ENCODE measurements at places on chromosomes 1 and 21. TPM values are rescaled to one million over a fixed set of nuclear protein-coding genes. Genes with fewer than 3 reads are reported as not detected.

GRCh38 chr21:37264808-37265207 is 2.3 kb downstream of the VPS26C start:
- no peak overlapping the region for H3K4me3 ChIP-seq
- no peak for DNase-seq
- H3K36me3 ChIP-seq = no peaks in the 10 kb centered on the region
- peaks cover 14% of the 10 kb centered on the region for H3K4me1 ChIP-seq
- no peaks in the 10 kb centered on the region for H3K27me3 ChIP-seq

GRCh38 chr21:46515109-46515508 is 56.4 kb downstream of the DIP2A start:
- no peaks in the 10 kb centered on the region for H3K27me3 ChIP-seq
- no peak overlapping the region for H3K4me3 ChIP-seq
- peaks cover 21% of the 10 kb centered on the region for H3K36me3 ChIP-seq
- peaks cover 15% of the 10 kb centered on the region for H3K4me1 ChIP-seq
- peak; percentile 31 for DNase-seq

ATP6V1G3 gene
- not detected for total RNA-seq

- peak; percentile 77 for DNase-seq
- H3K27ac ChIP-seq = no peak overlapping the region
- H3K4me3 ChIP-seq = no peak overlapping the region
- H3K4me1 ChIP-seq = no peaks in the 10 kb centered on the region
Measured at GRCh38 chr1:245684166-245684565, 529.4 kb downstream of the KIF26B start.

GRCh38 chr21:32035617-32036016 is 162.8 kb downstream of the HUNK start:
- no peak overlapping the region for H3K27ac ChIP-seq
- no peaks in the 10 kb centered on the region for H3K4me1 ChIP-seq
- H3K27me3 ChIP-seq = no peaks in the 10 kb centered on the region
- H3K36me3 ChIP-seq = no peaks in the 10 kb centered on the region
- no peak overlapping the region for H3K4me3 ChIP-seq
- DNase-seq = no peak
